Osteocyte (in vitro differentiated cells): ENCODE measurements at places on chromosomes 2 and 18. TPM values are rescaled to one million over a fixed set of nuclear protein-coding genes. Genes with fewer than 3 reads are reported as not detected.

DNA sequence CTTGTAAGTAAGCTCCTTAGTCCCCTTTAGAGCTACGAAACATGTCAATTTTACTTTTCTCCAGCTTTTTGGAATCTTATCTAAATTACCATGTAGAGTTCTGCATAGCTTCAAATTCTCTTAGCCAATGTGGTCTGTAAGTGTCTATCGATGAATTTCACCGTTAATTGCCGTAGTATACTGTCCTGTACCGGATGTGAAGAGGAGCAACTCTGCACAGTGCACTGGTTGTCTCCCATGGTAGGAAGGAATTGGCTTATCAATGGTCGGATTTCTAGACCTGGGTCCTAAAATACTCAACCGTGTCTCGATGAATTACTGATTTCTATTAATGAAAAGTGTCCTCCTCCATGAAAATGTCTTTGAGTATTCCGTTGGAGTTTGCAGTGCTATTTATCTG is 1.9 kb downstream of the NOP58 start:
- H3K27ac ChIP-seq, result no peak overlapping the region
- H3K36me3 ChIP-seq, result no peaks in the 10 kb centered on the region
- DNase-seq, result no peak
- no peak overlapping the region for H3K4me3 ChIP-seq
- H3K4me1 ChIP-seq, result peaks cover 30% of the 10 kb centered on the region
- H3K27me3 ChIP-seq, result no peaks in the 10 kb centered on the region

DNA sequence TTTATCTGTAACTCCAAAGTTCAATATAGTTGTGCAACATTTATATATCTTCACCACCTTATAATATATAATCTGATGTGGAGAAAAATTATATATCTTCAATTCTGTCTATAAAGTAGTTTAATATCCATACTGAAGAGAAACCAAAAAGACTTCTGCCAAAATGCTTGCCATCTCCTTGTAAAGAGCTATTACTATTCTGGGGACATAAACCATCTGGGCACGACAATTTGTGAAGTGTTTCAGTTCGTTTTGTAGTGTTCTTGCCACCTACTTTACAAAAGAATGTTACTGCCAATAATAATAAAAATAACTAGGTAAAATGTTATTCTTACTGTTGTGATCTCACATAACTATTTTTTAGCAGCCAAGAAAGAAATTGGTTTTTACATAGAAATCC is 45.1 kb downstream of the SCN1A start:
- no peak overlapping the region for H3K4me3 ChIP-seq
- DNase-seq, result no peak
- H3K36me3 ChIP-seq, result no peaks in the 10 kb centered on the region
- H3K4me1 ChIP-seq, result peaks cover 3% of the 10 kb centered on the region

- H3K36me3 ChIP-seq, result peaks cover 13% of the 10 kb centered on the region
- no peak overlapping the region for H3K27ac ChIP-seq
- no peaks in the 10 kb centered on the region for H3K27me3 ChIP-seq
- peaks cover 45% of the 10 kb centered on the region for H3K4me1 ChIP-seq
Measured at GRCh38 chr2:96198921-96199320, 9.7 kb downstream of the STARD7 start.

GRCh38 chr2:94986392-94986963 is 39.0 kb upstream of the MAL start:
- H3K36me3 ChIP-seq, result no peaks in the 10 kb centered on the region
- peaks cover 12% of the 10 kb centered on the region for H3K27me3 ChIP-seq
- H3K4me3 ChIP-seq, result no peak overlapping the region
- H3K27ac ChIP-seq, result no peak overlapping the region

MARCHF4 gene
- 1.3 TPM in 2 replicates for total RNA-seq

HDAC4 gene
- 30.3 and 32.2 TPM in 2 replicates for total RNA-seq

GRCh38 chr2:233485726-233486125 is 80.9 kb downstream of the USP40 start:
- no peaks in the 10 kb centered on the region for H3K27me3 ChIP-seq
- H3K36me3 ChIP-seq, result peaks cover 24% of the 10 kb centered on the region
- no peak overlapping the region for H3K4me3 ChIP-seq
- DNase-seq, result no peak

SCLY gene
- total RNA-seq, result 22.1 and 22.5 TPM in 2 replicates

- H3K36me3 ChIP-seq, result no peaks in the 10 kb centered on the region
- DNase-seq, result no peak
- H3K27ac ChIP-seq, result no peak overlapping the region
- peaks cover 27% of the 10 kb centered on the region for H3K27me3 ChIP-seq
- no peaks in the 10 kb centered on the region for H3K4me1 ChIP-seq
Measured at GRCh38 chr2:162390801-162391200, 46.9 kb downstream of the GCA start.

DNA sequence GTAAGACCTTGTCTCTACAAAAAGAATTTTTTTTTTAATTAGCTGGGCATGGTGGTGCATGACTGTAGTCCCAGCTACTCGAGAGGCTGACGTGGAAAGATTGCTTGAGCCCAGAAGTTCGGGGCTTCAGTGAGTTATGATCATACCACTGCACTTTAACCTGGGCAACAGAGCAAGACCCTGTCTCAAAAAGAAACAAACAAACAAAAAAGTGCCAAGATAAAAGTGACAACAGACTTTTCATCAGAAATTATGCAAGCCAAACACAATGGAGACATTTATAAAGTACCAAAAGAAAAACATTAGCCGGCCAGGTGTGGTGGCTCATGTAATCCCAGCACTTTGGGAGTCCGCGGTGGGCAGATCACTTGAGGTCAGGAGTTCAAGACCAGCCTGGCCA is 26.7 kb downstream of the HADHA start:
- peaks cover 60% of the 10 kb centered on the region for H3K36me3 ChIP-seq
- no peaks in the 10 kb centered on the region for H3K27me3 ChIP-seq
- no peak overlapping the region for H3K27ac ChIP-seq
- H3K4me1 ChIP-seq, result no peaks in the 10 kb centered on the region
- no peak overlapping the region for H3K4me3 ChIP-seq
- no peak for DNase-seq

SGPP2 gene
- total RNA-seq, result not detected in 2 replicates

GRCh38 chr2:7206111-7206810 is 289.0 kb downstream of the RNF144A start:
- peaks cover 2% of the 10 kb centered on the region for H3K27me3 ChIP-seq
- H3K4me1 ChIP-seq, result no peaks in the 10 kb centered on the region
- no peak for DNase-seq
- H3K36me3 ChIP-seq, result no peaks in the 10 kb centered on the region
- H3K27ac ChIP-seq, result no peak overlapping the region

GRCh38 chr2:2868085-2868484 is 509.5 kb downstream of the EIPR1 start:
- no peaks in the 10 kb centered on the region for H3K4me1 ChIP-seq
- H3K27ac ChIP-seq, result no peak overlapping the region
- no peaks in the 10 kb centered on the region for H3K36me3 ChIP-seq
- DNase-seq, result no peak
- H3K4me3 ChIP-seq, result no peak overlapping the region
- no peaks in the 10 kb centered on the region for H3K27me3 ChIP-seq

DNA sequence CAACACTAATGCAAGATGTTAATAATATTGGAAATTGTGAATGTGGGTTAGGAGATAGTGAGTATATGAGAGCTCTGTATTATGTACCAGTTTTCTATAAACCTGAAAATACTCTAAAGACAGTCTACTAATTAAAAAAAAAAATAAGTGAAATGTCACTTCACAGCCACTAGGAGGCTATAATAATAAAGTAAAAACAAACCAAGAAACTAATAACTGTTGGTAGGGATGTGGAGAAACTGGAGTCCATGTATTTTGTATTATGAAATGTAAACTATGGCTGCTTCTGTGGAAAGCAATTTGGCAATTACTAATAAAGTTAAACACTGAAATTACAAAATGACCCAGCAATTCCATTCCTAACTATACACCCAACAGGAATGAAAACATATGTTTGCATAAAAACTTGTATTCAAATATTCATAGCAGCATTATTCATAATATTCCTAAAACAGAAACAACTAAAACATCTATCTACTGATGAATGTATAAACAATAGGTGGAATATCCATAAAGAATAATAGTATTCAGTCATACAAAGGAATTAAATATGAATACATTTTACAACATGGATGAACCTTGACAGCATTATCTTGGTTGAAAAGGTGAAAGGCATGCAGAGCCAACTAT is 36.2 kb downstream of the CCDC178 start:
- H3K4me3 ChIP-seq, result no peak overlapping the region
- no peaks in the 10 kb centered on the region for H3K27me3 ChIP-seq
- no peak for DNase-seq
- no peak overlapping the region for H3K27ac ChIP-seq
- H3K36me3 ChIP-seq, result no peaks in the 10 kb centered on the region

DNA sequence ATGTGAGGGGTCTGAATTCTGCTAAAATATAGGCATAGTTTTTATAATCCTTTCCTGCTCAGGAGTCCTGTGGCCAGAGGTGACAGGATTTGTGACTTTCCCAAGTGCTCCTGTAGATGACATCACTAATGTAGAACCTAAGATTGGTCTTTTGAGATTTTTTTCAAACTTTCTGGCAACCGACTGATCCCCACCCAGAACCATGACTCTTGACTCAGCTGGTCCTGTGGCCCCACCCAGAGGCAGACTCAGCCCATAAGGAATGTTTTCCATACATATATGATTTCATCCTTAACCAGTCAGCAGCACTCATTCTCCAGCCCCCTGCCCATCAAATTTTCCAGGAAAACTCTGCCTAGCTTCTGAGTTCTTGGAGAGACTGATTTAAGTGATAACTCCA is 46.8 kb downstream of the COMMD1 start:
- no peak overlapping the region for H3K4me3 ChIP-seq
- H3K4me1 ChIP-seq, result peaks cover 23% of the 10 kb centered on the region
- DNase-seq, result no peak
- no peak overlapping the region for H3K27ac ChIP-seq
- H3K36me3 ChIP-seq, result peaks cover 6% of the 10 kb centered on the region

DNA sequence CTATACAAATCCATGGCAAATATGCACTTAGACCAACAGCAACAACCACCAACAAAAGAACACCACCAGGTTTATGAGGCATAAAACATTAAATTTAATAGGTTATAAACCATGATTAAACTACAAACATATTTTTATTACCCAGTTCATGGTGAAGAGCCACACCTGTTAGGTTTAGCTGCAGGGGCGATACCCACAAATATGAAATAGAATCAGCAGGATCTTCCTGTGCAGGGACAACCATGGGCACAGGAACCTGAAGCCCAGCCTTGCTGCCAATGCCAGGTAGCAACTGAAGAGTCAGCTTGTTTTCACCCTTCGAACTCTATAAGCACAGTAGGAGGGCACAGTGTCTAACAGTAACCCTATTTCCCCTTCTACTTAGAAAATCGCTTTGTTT is 675.0 kb downstream of the SATB2 start:
- no peak for DNase-seq
- no peak overlapping the region for H3K4me3 ChIP-seq
- H3K27me3 ChIP-seq, result peaks cover 5% of the 10 kb centered on the region

DNA sequence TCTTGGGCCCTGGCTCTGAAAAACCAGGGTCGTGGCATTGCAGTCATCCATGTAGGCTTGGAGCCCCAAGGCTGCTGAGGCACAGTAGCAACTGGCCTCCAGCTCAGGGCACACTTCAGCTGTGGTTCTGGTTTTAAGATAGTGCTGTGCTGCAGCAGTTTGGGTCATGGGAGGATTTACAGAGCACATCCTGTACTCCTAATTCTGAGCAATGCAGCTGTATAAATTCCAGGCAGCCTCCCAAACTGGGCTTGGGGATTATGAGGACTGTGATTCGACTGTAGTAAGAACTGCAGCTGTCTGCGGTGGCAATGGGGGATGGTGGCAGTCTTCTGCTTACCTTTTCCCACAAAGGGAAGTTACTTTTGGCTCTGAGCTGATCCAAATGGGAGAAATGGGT is 536.3 kb upstream of the GCFC2 start:
- H3K36me3 ChIP-seq, result no peaks in the 10 kb centered on the region
- H3K27ac ChIP-seq, result no peak overlapping the region
- no peak for DNase-seq
- H3K27me3 ChIP-seq, result no peaks in the 10 kb centered on the region
- H3K4me3 ChIP-seq, result no peak overlapping the region
- H3K4me1 ChIP-seq, result no peaks in the 10 kb centered on the region

TMEM247 gene
- total RNA-seq, result not detected in 2 replicates

OXER1 gene
- total RNA-seq, result not detected in 2 replicates

- H3K27ac ChIP-seq, result no peak overlapping the region
- no peak overlapping the region for H3K4me3 ChIP-seq
- H3K4me1 ChIP-seq, result no peaks in the 10 kb centered on the region
- no peaks in the 10 kb centered on the region for H3K27me3 ChIP-seq
- no peak for DNase-seq
- H3K36me3 ChIP-seq, result no peaks in the 10 kb centered on the region
Measured at GRCh38 chr2:239946562-239946863, 78.6 kb downstream of the NDUFA10 start.

DNA sequence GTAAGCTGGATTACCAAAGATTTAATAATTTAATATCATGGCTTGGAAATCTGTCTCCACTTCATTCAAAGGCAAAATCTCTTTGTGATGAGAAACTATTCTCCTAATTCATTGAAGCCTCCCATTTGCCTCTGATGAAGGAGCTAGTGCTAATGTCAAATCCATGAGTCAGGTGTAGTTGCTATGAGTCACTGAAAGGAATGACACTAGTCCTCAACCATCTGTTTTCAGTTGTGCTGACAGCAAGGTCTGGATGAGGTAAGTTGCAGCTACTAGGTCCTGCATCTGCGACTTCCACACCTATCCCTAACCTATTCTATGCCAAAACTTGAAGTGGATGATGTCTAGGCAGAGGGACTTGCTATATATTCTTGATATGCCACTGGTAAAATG is 324.0 kb upstream of the UBE2E3 start:
- peaks cover 3% of the 10 kb centered on the region for H3K4me1 ChIP-seq
- no peak overlapping the region for H3K4me3 ChIP-seq
- no peaks in the 10 kb centered on the region for H3K27me3 ChIP-seq
- no peak overlapping the region for H3K27ac ChIP-seq

GRCh38 chr2:201280191-201281040 is 20.1 kb downstream of the CASP8 start:
- H3K36me3 ChIP-seq, result peaks cover 30% of the 10 kb centered on the region
- H3K4me1 ChIP-seq, result no peaks in the 10 kb centered on the region
- H3K4me3 ChIP-seq, result no peak overlapping the region

DNA sequence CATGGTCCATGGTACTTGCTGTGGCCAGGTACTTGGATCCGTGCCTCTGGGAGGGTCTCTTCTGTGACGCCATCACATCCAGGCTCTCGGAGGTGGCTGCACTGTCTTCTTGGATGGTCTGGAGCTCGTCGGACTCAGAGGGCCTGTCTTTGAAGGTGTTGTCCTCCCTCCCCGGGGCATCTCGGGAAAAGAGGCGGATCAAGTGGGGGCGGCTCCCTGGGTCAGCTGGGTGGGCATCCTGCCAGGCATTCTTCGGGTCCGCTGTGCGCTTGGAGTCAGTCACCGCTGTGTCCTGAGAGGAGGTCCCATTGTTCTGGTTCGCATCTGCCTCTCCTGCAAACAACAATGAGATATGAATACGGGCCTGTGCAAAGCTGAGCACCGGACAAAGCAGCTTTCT is 115.6 kb downstream of the MBP start:
- peaks cover 3% of the 10 kb centered on the region for H3K4me1 ChIP-seq
- H3K27me3 ChIP-seq, result no peaks in the 10 kb centered on the region
- no peak overlapping the region for H3K4me3 ChIP-seq
- DNase-seq, result no peak
